Gastrocnemius medialis (tissue), 4 donors: ENCODE measurements at places on chromosomes 1 and 21. TPM values are rescaled to one million over a fixed set of nuclear protein-coding genes. Genes with fewer than 3 reads are reported as not detected.
A peak's percentile ranks its signal among the peaks of the same experiment; 100 is the strongest.

Gene FCRL1
- total RNA-seq = not detected

GRCh38 chr1:7355646-7356045, 415.4 kb upstream of the VAMP3 start:
- DNase-seq = no peak

Gene TMEM9
- total RNA-seq = 12.6 TPM

- no peak for DNase-seq
Observed at GRCh38 chr1:57019236-57019839, 53.5 kb upstream of the C8B start.

DNA sequence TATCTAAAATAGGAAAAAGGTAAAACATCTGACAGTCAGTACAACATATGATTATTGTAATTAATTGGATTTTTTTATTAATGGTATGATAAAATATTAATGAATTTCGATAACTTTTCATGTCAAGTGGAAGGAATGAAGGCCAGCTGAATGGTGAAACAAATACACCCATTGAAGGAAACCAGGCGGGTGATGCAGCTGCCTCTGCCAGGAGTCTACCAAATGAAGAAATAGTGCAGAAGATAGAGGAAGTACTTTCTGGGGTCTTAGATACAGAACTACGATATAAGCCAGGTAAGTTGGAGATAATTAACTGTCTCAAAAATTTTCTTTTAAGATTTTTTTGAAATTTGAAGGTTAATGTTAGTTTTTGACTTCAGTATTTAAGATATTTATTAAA, 3.2 kb downstream of the SON start:
- DNase-seq = no peak

Gene DYNLT4
- total RNA-seq = not detected

DNA sequence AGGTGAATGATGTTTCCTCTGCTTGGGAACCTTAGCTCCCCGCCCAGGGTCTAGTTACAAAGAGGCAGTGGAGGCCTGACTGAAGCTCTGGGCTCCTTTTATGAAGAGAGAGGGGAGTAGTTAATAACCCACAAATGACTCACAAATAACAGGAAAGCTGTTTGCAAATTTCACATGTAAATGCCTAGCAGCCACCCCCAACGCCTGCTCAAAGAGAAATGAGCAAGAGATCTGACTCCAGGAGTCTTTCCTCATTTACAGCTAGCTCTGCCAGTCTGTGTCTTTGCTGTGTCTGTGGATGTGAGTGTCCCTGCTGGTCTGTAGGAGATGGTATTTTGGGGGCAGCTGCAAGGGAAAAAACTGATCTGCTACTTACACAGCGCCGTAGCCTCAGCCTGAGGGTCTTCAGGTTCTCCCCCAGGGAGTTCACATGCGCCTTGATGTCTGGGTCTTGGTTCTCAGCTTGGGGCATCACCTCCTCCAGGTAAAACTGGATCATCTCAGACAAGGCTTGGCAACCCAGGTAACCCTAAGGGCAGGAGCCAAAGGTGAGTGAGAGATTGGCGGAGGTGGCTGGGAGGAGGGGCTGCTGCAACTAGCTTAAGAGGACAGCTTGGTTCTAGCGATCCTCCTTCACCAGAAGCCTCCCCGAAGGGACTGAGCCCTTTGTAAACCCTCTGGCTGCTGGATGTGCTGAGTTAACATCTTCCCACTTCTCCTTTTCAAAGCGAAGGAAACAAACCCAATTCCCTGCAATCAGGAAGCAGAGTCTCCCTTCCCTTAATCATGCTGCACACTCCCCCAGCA, at the start of gene IL19:
Gene IL19, plus strand, starts transcription at position 243 of the 807 bp plus-strand sequence. CDS start 65,890 bp downstream, outside the sequence.
- DNase-seq = peak; percentile 33

DNA sequence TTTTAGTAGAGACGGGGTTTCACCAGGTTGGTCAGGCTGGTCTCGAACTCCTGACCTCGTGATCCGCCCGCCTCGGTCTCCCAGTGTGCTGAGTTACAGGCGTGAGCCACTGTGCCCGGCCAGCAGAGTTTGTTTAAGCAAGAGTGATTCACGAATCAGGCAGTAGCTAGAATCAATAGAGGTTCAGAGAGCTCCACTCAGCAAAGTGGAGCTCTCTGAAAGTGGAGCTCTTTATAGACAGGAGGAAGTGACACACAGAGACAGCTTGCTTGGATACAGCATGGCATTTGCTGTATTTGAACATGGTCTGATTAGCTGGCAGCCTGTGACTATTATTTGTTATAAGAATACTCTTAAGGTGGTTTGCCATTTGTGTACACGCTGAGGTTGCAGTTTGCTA, 27.1 kb upstream of the CD34 start:
- no peak for DNase-seq

DNA sequence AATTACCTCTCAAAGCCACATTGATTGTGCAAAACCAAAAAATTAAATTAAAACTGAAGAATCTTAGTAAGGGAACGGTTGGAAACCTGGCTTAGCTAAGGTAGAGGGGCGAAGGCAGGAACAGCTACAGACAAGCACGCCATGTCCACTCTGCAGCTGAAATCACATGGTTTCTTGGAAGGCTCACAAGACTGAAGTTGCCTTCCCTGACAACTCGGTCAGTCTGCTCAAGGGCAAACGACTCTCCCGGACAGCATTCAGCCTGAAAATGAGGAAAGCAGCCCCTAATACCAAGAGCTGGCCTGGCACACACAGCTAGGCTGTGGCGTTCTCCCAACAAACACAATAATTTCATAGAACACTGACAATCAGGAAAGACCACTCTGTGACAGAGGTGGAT, 22.7 kb upstream of the BECN2 start:
- DNase-seq = no peak

- DNase-seq = peak; percentile 58
Observed at GRCh38 chr1:54883349-54884102, 3.5 kb downstream of the DHCR24 start.

- peak; percentile 21 for DNase-seq
Observed at GRCh38 chr1:46341222-46342083, 846 bp downstream of the NSUN4 start.

Gene SLC25A33
- total RNA-seq = 88.6 TPM

- DNase-seq = no peak
Observed at GRCh38 chr21:25149022-25149421, 458.3 kb downstream of the MRPL39 start.

- DNase-seq = no peak
Observed at GRCh38 chr1:167734227-167734626, 12.4 kb downstream of the MPZL1 start.

Gene ADARB1
- 7.0 TPM for total RNA-seq

Gene FNDC5
- total RNA-seq = 127 TPM

- no peak for DNase-seq
Observed at GRCh38 chr1:110673805-110674336, 869 bp downstream of the KCNA3 start.

Gene C8A
- 0.20 TPM for total RNA-seq

Gene RHBDL2
- total RNA-seq = not detected

GRCh38 chr1:229579059-229579673, 20.7 kb upstream of the ABCB10 start:
- no peak for DNase-seq

DNA sequence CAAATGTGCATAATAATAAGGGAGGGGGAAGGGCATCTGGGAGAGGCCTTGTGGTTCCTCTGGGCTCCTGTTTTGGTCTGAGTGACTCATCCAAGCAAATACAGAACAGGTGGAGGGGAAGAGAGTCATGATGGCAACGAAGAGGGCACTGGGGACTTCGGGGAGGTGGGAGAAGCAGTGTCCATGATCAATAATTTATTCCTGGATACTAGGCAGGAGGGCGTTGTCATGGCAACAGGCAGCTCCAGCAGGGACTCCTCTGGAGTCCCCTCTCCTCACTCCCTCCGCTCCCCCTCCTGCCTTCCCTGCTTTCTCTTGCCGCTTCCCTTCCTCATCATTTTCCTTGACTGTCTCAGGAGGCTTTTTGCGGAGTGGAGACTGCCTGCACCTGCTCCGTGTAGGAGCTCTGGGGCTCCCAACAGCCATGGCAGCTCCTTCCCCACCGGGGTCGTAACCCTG, 12.3 kb upstream of the NFASC start:
- no peak for DNase-seq

Gene TGFB2
- total RNA-seq = 0.56 TPM

- no peak for DNase-seq
Observed at GRCh38 chr1:64116537-64116936, 86.9 kb upstream of the UBE2U start.

Gene FAM110D
- total RNA-seq = 5.2 TPM

- no peak for DNase-seq
Observed at GRCh38 chr1:17861685-17862084, 106.6 kb downstream of the ACTL8 start.

- no peak for DNase-seq
Observed at GRCh38 chr1:5403935-5404334, 588.3 kb downstream of the NPHP4 start.

DNA sequence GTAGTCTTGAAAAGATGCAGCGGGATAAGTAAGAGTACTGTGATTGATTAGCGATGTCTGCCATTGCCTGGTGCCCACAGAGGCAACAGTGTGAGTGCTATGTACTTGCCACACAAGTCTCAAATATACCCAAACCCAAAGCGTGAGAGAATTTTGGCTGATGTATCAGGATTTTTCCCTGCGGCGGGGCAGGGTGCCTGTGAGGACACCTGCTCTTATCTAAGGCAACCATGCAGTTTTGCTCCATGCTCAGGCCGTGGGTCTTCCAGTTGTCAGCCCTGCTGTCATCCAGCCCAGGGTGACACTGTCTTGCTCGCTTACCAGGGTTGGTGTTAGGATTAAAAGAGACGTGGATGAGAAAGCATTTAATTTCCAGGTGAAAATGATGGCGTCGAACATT, 202.7 kb downstream of the PTPRU start:
- no peak for DNase-seq
